DMS79 (cell line): ENCODE measurements at places on chromosomes 3 and 15.

- DNase-seq, result no peak
These were observed 18.0 kb downstream of the SPICE1 start for GRCh38 chr3:113496924-113497323.

GRCh38 chr15:55151631-55152030 is 45.1 kb downstream of the RSL24D1 start:
- DNase-seq, result no peak

GRCh38 chr3:169790687-169791429 is 17.7 kb downstream of the MYNN start:
- DNase-seq, result no peak

GRCh38 chr3:181955566-181955965 is 243.8 kb downstream of the SOX2 start:
- no peak for DNase-seq

- peak; percentile 53 for DNase-seq
These were observed 91.1 kb upstream of the KLF13 start for GRCh38 chr15:31235311-31236183.

- no peak for DNase-seq
These were observed 81.9 kb downstream of the EBLN2 start for GRCh38 chr3:73143401-73143800.

DNA sequence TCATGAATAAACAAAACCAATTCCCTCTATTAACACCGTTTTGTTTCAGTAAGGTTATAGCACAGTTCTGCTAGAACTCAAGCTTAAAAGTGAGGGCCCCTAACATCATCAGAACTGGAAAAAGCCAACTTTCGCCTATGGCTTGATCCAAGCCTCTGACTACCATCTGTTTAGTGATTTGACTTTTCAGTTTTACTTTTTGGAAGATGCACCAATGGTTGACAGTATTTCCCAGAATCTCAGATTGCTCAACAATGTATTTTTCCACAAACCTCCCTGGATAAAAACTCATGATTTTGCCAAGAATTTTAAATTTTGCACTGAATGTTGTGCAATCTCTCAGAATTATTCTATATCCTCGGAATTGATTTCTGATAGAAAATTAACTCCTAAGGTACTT is 190.7 kb downstream of the LSAMP start:
- no peak for DNase-seq

DNA sequence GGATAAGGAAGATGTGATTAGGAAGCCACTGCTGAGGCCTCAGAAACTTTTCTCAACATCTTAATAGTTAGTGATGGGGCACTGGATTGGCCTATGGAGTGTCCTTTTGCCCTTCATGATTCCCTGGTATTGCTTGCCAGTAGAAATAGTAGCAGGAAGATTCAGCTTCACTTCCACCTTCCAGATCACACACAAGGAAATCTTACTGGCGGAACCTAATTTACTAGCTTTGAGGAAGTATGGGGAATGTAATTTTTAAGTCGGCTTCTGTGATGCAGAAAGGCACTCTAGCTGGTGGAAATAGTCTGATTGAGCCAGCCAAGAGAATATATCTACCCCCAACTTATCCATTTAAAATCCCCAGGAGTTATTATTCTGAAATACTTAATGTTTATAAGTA is 46.5 kb downstream of the LPP start:
- no peak for DNase-seq

DNA sequence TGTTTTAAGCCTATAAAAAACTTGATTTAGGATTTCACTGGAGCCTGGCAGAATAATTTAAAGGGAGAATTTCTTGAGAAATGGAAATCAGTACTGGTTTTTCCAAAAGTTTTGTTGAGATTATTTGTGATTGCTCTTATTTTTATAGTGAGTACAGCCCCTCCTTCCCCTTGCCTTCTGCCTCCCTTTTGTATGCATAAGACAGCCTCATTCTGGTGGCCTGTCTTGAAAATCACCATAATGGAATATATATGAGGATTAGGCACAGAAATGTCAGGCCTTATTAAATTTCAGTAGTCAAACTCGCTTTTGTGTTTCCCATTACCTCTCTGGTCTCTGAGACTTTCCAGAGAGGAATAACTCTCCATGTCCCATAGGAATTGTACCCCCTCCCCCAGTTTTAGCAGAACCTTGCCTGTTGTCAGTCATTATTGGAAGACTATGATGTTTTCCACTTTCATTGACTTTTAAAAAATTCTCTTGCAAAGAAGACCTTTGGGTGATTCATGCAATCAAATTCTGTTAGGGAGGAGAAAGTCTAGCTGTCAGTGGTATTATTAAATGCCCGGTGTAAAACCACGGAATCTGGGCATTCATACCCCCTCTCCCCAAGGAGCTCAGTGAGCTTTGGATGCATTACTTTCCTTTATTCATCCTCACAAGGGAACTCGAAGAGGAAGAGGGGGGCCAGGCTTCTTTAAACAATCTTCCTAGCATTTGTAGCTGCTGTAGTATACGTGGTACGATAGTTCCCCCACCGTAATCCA is 171.6 kb upstream of the TSC22D2 start:
- DNase-seq, result no peak

DNA sequence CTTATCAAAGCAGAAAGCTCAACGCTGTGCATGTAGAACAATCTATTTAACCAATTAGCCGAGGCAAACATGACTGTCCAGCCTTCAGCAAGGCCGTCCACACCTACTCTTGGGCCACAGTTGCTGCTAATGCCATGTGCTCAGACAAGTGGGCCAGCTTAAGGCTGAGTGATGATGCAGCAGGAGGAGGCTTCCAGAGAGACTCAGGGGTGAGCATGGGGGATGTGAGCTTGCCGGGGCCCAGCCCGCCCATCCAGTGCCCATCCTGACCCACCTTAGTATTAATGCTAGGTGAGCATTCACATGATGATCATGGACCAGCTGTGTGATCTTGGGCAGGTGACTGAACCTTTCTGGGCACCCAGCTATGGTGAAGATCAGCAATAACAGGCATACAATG is 150.1 kb downstream of the TPRA1 start:
- no peak for DNase-seq

GRCh38 chr3:177035676-177036075 is 161.6 kb downstream of the TBL1XR1 start:
- no peak for DNase-seq

- no peak for DNase-seq
These were observed 269.7 kb upstream of the SOX2 start for GRCh38 chr3:181442066-181442465.

DNA sequence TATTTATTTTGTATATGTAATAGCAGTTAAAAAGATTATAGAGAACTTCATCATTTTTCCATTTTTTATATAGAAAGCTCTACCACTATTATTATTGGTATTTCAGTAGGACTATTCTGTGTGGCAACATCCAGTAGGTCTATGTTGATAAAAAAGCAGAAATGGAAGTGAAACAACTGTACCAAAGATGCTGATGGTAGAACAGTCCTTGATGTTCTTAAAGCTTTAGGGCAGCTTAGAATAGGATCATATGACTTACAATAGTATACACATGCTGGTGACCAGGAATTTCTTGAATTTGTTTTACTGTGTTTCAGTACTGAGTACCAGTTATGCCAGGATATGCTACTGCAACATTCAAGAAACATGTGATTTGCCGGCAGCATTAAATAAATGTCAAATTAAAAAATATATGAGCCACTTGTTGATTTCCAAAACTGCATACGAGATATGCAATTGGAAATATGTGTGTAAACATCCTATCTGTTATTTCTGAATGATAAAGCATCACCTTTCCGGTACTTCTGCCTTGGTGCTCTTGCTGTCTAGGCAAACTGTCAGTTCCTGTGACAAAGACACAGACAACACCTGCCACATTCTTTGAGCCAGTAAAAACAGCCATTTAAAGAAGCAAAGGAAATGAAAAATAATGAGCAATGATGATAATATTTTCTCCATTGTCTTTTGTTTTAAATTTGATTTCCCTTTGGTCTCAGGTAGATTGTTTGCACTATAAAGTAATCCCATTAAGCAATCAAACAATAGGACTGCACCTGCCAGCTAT is 649.2 kb downstream of the ZPLD1 start:
- no peak for DNase-seq

GRCh38 chr15:68589783-68590710 is 11.3 kb downstream of the CORO2B start:
- no peak for DNase-seq

DNA sequence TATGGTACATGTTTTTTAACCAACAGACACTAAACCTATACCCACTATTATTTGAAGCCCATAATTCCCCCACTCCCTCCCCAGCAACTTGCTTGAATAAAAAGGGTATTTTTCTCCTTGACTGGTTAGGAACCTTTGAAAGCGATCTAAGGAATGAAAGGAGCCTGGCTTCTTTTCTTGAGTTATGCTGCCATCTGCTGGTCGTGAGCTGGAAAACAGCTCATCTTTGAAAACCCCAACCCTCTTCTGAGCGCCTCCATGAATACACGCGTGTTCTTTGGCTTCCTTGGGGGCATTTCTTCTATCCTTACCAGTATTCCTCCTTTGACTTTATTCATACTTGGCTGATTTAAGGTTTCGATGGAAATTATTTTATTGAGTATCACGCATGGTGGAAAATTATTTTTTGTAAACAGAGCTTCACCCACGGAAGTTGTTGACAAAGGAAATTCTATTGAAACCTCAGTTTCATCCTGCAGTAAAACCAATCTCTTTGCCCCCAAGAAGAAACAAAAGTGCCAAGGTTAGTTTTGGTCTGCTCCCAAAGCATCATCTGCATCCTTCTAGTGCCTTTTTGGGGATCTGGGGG is 171.6 kb downstream of the SV2B start:
- DNase-seq, result peak; percentile 9

DNA sequence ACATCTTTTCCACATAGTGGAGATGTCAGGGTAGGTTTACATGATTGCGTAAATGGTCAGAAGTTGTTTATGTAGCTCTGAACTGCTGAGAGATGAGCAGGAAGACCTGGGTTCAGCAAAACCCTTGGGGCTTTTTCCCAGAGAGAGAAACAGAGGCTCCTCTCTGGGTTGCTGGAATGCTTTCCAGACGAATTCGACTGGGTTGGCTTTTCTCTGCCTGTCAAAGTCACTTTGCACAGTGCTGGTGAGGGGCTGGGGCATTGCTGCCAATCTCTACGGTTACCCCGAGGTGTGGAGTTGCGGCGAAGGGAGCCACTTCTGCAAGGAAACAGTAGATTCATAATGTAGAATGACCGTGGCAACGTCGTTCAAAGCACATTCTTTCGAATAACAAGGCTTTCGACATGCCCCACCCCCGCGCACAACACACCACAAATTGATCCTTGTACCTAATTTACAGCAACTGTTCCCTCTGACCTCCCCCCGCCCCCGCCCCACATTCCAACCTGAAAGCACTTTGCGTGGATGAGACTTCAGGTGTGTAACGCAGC is 950 bp upstream of the CNTN4 start:
- no peak for DNase-seq

- no peak for DNase-seq
These were observed 357 bp downstream of the KIAA1143 start for GRCh38 chr3:44761101-44761423.

DNA sequence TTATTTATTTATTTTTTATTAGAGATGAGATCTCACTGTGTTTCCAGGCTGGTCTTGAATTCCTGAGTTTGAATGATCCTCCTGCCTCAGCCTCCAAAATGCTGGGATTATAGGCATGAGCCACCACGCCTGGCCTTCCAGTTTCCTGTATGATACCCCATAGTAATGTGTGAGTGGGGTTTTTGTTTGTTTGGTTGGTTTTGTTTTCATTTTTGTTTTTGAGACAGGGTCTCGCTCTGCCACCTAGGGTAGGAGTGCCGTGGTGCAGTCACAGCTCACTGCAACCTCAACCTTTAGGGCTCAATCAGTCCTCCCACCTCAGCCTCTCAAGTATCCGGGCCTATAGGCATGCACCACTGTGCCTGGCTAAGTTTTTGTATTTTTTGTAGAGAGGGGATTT is 30.9 kb downstream of the GOLM2 start:
- DNase-seq, result no peak

GRCh38 chr3:134933997-134934396 is 138.9 kb downstream of the EPHB1 start:
- no peak for DNase-seq

GRCh38 chr3:73734211-73735089 is 109.7 kb upstream of the PDZRN3 start:
- DNase-seq, result no peak

GRCh38 chr15:37015451-37015850 is 84.9 kb downstream of the MEIS2 start:
- no peak for DNase-seq

DNA sequence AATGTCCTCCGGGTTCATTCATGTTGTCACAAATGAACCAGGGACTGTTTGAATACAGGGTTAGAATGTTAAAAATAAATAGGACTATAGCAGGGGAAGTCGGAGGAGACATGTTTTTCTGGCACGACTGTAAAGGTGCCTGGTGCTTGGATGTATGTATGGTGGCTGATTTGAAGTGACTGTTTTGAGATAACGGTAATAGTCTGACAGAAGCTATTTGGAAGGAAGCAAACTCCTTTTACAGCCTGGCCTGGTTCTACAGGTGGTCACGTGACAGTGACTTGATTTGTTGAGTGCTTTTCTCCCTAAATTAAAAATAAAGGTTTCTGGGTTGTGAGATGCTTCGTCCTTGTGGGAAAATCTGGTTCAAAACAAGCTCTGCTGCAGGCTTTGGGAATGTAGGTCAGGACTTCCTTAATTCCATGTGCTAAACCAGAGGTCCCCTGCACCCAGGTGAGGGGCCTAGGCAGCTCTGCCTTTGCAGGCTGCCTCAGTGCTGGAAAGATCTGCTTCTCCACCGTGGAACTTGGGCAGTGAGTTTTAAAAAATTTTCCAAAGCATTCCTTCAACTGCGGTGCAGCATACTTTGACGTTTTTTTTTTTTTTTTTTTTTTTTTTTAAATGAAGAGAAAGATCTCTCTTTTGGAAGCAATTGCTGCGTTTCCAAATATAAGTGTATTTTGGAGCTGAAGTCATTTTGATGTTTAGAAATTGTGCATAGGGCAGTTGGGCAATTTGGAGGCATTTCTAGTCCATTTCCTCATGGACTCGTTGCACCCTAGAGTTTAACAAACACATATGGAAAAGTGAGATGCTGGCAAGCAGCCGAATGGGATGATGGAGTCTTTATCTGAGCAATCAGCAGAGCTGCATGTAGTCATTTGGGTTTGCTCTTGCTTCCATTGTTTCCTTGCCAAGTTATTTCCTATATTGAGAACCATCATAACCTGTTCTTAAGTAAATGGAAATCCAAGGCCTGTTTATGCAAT is 30.9 kb downstream of the ITPR1 start:
- peak; percentile 22 for DNase-seq

- DNase-seq, result no peak
These were observed 1.1 kb upstream of the RNU6-1 start for GRCh38 chr15:67840749-67841512.

DNA sequence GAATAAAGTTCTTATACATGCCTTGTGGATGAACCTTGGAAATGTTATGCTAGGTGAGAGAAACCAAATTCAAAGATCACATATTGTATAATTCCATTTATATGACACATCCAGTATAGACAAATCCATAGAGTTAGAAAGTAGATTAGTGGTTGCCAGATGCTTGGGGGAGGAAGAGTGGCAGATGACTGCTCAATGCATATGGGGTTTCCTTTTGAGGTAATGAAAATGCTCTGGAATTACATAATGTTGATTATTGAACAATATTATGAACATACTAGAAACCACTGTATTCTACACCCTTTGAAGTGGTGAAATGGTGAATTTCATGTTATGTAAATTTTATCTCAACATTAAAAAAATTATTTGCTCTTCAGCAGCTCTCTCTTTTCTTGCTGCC is 100.8 kb downstream of the DHX36 start:
- DNase-seq, result no peak

GRCh38 chr3:119930286-119930685 is 148.4 kb downstream of the NR1I2 start:
- no peak for DNase-seq
